Naive thymus-derived CD4-positive, alpha-beta T cell (primary cell): ENCODE measurements at places on chromosomes 7 and 10. TPM values are rescaled to one million over a fixed set of nuclear protein-coding genes. Genes with fewer than 3 reads are reported as not detected.
A peak's percentile ranks its signal among the peaks of the same experiment; 100 is the strongest.

CALML5 gene
- not detected for polyA plus RNA-seq

DGKI gene
- not detected for polyA plus RNA-seq

MSS51 gene
- polyA plus RNA-seq: 0.18 TPM

RAMP3 gene
- polyA plus RNA-seq: not detected

BCL7B gene
- 89.1 TPM for polyA plus RNA-seq

MYO1G gene
- 51.1 TPM for polyA plus RNA-seq

TRIL gene
- not detected for polyA plus RNA-seq

- DNase-seq: no peak
These were observed 87.3 kb upstream of the STEAP1B start for GRCh38 chr7:22587322-22587721.

DNA sequence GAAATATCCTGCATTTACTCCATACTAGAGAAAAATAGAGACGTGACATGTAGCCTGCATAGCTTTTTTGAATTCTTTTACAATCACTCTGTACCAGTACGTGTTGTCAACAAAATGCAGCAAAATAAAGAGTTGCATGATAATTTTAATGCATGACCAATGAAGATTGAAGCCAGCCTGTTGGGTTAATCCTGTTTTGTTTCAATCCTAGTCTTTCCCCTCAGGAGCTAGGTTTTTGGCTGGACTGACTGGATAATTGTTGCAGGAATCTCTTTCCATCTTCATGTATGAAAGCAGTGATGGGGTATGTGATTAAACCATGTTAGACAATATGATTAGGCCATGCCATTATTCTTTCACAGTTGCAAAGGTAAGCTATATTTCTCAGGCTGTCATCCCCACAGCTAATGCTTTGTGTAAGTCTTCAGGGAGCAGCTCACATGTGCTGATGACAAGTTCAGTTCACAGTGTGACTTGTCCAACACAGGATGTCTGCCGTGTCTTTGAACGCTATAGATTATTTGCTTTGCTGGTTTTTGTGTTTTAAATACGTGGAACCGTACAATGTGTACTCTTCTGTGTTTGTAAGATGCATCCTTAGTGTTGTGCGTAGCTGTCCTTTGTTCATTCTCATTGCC, 24.4 kb downstream of the PAPSS2 start:
- DNase-seq: no peak

DNA sequence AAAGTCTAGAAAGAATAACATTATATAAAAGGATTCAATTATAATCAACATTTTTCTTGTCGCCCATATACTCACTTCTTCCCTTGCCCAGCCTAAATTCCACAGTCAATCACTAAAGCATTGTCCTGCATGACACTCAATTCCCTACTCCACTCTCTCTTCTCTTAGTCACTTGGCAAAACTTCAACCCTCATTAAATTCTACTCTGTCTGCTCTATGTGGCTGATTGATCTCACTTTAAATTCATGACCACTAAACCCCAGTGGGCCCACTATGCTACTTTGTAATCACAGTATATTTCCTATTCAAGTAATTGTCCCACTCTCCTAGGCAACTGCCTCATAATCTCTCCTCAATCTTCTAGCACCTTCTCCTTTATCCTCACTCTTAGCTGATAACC, 54.1 kb downstream of the MTERF1 start:
- DNase-seq: no peak

DNA sequence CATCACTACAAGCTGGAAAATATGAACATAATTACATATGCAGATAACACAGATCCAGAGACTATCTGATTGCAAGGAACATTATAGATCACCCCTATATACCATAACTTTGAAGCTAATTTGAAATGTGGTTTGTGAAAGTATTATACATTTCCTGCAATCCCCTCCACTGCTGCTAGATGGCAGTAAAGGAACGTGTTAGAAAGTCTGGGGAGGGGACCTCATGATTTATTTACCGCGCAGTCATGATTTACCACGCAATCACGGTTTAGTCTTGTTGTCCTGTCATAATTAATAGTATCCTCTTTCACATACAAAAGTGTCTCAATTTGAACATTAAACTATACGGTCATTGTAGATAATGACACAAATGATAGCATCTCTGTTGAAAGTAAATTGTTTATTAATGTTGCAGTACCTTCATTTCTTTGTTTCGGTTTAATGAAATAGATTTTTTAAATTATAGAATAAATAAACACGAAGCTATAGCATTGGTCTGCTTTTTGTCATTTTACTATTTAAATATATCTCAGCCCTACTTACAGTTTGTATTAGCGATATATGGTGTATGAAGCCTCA, 145.3 kb upstream of the PRSS1 start:
- DNase-seq: peak; percentile 52

DNA sequence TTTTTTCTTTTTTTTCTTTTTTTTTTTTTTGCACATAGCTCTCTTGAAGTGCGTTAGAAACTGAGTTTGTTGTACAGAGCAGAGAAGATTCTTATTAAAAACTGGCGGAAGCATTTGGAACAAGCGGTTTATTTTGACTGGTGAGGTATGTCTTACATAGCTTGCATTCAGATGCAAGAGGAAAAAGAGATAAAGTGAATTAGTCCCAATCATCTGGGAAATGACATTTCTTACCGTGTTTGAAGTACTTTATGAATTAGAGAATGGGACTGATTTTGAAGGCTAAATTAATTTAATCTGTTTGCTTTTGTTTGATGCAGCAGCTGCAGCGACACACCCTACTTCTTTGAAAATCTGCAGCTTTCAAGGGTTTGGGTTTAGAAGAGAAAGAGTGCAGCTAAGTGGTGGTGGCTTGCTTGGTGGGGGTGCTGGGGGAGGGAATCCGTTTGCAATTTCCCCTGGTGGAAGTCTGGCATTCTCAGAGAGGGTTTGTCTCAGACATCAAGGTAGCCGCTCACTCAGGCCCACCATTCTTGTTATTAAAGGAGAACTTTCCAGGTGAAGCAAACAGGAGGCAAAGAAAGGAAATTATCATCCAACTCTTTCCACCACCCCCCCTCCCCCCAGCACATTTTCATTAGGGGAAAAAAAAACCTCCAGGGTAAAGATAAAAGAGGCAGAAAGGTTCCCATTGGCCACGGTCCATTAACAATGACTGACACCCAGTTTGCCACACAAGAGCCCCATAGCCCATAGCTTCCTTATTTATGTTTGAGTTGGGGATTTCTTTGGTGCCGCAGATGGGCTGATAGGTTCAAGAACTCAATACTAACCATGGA, 231.7 kb downstream of the SKIDA1 start:
- DNase-seq: no peak

DNA sequence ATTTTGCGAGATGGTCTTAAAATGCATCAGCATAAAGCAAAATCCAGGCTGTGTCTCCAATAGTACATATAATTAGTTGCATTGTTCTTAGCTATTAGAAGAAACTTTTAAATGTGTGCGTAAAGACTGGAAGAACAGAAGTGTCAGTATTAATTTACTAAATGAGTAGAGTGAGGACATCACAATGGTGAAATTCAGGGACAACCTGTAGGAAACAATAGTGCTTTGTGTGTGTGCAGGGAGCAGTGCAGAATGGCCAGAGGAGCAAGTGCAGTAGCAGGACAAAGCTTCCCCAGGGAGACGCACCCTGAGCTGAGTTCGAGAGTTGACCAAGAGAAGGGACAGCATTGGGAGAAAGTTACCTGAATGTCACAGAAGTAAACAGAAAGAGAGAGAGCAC, 13.7 kb downstream of the ITGB8 start:
- no peak for DNase-seq

GRCh38 chr10:62323751-62324150, 50.4 kb upstream of the ZNF365 start:
- DNase-seq: no peak

DNA sequence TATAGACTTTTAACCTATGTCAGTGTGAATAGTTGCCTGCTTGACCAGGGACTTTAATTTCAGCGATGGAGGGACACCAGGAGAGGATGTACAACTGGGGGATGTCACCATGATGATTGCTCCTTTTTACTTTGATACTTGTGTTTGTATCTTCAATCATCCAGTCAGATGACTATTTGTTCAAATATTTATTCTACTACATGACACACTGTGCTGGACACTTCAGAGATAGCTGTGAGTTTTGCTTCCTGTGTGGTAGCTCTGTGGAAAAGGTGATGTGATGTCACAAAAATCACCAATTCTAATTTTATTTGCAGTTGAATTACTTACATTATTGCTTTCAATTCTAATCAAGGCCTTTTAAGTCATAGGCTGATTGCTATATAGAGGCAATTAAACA, 62.7 kb upstream of the CREB5 start:
- DNase-seq: no peak

DNA sequence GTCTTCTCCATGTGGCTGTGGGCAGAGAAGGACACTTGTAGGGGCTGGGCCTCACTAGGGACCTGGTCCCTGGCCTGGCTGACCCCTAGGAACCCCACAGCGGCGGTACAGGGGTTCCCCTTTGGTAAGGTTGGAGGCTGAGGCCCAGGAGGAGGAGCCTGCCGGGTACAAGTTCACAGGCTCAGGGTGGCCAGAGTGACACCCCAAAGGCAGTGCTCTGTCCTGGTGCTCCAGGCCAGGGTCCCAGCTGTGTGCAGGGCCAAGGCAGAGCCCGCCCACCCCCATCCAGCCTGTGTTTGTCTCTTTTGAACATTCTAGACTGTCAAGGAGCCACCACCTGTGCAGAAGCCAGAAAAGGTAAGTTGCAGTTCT, 23.3 kb downstream of the ANTXRL start:
- no peak for DNase-seq

DNA sequence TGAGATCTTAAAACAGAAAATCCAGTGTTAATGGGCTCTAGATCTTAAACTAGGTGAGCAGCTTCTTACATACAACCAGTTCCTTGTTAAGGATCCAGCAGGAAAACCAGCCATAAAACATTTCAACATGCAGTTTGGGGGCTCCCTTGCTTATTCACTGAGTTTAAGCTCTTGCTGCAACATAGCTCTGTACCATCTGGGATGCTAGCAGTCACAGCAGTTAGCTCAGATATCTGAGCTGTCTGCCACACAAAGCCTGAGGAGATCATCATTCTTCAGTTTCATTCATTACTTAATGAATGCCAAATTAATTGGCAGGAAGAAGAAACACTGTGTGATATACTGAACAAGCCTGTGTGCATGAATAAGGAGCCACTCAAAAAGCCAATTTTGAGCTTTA, 62.8 kb downstream of the PODXL start:
- DNase-seq: no peak

GRCh38 chr7:84693483-84693882, 493.4 kb downstream of the SEMA3D start:
- DNase-seq: no peak

GRCh38 chr10:18109341-18109870, 30.8 kb upstream of the CACNB2 start:
- DNase-seq: no peak

DNA sequence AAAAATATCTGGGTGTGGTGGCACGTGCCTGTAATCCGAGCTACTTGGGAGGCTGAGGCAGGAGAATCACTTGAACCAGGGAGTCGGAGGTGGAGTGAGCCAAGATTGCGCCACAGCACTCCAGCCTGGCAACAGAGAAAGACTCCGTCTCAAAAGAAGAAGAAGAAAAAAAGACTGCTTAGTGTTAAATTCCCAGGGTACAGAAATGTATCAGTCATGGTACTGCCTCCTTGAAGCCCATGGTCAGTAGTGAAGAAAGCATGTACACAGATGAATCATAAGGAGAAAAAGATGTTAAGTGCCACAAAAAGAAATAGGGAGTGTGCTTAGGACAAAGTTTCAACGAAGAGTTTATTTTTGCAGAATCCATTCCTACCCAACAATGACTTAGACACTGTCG, 62.5 kb upstream of the KMT2E start:
- no peak for DNase-seq

- DNase-seq: no peak
These were observed 432.3 kb downstream of the DNAJB6 start for GRCh38 chr7:157769086-157769485.

- DNase-seq: no peak
These were observed 785 bp downstream of the DNTT start for GRCh38 chr10:96305019-96305418.

GRCh38 chr7:111092406-111093236, 1.7 kb downstream of the LRRN3 start:
- no peak for DNase-seq
